Transverse colon (tissue), 4 donors: ENCODE measurements at places on chromosomes 7 and 10. TPM values are rescaled to one million over a fixed set of nuclear protein-coding genes. Genes with fewer than 3 reads are reported as not detected.
A peak's percentile ranks its signal among the peaks of the same experiment; 100 is the strongest.

DNA sequence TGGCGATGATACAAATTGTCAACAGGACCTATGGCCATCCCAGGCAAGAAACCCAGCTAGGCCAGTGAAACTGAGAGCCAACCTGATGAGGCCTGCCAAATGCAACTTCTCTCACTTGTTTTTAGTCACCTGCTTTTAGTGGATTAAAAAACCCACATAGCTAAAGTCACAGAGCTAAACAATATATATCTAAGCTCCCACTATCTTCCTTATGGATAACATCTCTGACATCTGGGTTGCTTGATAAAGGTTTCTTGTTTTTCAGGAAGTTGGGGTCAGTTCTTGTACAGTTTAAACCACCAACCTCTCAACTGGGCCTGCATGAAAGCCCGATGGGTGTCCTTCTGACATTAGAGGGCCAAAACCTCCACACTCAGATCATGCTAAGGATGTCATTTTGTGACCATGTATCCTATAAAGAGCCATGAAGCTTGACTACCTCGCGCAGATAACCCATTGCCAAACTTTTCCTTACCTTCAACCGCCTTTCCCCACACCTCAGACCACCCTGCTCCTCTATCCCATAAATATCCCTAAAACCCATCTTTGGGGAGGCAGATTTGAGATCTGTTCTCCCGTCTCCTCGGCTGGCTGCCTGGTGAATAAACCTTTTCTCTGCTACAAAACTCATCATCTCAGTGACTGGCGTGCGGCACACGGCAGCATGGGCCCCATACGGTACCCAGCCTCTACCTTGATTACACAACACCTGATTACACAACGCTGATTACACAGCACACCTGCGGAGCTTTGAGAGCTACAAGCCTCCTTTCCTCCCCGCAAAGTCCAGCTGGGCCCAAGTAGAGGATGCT lies 797 bp upstream of the STMP1 start:
- DNase-seq = no peak

DNA sequence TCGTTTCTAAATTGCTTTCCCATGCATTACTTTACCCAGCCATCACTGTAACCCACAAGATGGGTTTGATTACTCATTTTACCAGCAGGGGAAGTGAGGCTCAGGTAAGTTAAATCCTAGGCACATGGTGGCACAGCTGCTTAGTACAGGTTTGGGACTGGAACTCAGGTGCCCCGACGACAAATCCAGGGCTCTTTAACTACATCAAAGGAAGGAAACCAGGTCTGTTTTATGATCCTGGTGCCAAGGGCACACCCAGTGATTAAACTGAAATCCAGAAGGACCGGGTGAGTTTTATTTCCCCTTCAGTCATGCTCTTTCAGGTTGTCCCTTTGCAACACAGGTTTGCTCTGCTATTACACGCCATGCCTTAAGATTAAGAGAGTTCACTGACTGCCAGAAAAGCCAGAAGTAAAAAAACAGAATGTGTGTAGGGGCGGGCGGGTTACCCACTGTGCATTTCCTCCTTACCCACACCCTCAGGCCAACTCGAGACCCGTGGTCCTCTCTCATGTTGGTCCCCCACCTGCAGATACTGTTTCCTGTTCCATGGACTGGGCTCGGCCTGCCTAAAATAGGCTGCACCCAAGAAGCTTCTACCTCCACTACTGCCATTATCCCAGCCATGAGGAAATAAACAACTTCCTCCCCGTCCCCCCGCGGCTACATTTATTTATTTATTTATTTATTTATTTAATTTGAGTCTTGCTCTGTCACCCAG lies 55.1 kb upstream of the KDM7A start:
- peak; percentile 69 for DNase-seq

DNA sequence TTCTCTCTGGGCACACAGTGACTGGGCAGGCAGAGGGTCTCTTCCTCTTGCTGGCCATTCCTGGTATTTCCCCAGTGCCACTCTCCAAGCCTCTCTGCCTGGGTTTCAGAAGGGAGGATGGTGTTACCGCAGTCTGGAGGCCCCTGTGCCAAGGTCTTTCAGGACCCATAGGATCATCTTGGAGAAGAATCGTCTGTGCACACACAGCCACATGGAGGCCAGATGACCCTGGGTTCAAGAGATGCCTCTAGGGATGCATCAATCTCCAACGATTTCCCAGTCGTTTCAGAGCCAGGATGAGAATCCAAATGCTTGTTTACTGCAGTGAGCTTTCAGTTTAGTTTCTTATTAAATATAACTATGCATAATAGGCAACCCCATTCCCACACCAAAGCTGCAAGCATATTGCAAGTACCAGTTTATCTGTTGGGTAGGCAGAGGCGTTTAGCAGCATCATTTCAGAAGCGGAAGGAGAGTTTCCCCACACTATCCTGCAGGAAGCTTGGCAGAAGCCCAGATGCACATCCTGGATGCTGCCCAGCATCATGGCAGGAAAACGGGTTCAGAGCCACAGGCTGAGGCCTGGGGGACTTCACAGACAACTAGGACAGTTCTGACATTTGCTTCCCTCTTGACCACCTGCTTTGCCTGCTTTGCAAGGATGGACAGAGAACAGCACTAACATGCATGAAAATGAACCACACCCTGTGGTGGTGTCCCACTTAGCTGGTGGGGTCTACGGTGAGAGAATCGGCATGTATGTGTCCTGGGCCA lies 134.7 kb upstream of the FAM20C start:
- peak; percentile 2 for DNase-seq

The KLF14 gene
- total RNA-seq = 3.0 TPM
